ENCODE measurements at places on chromosomes 2 and 18. TPM values are rescaled to one million over a fixed set of nuclear protein-coding genes. Genes with fewer than 3 reads are reported as not detected.

The HOXD8 gene
- 0.78 TPM for total RNA-seq

The CAPG gene
- total RNA-seq = 611 TPM

The MERTK gene
- 21.8 TPM for total RNA-seq

The CDKL4 gene
- total RNA-seq = 0.54 TPM

The APLF gene
- 3.7 TPM for total RNA-seq

The COL3A1 gene
- total RNA-seq = 185 TPM

The MYCN gene
- total RNA-seq = not detected

The ZNF385B gene
- 70.7 TPM for total RNA-seq

The MEMO1 gene
- 18.9 TPM for total RNA-seq

The CLK1 gene
- 196 TPM for total RNA-seq

The PTPN18 gene
- 95.0 TPM for total RNA-seq

The SERPINB7 gene
- total RNA-seq = not detected

The ALPI gene
- not detected for total RNA-seq

The CCDC148 gene
- total RNA-seq = 2.0 TPM

The DSC3 gene
- total RNA-seq = 0.98 TPM

DNA sequence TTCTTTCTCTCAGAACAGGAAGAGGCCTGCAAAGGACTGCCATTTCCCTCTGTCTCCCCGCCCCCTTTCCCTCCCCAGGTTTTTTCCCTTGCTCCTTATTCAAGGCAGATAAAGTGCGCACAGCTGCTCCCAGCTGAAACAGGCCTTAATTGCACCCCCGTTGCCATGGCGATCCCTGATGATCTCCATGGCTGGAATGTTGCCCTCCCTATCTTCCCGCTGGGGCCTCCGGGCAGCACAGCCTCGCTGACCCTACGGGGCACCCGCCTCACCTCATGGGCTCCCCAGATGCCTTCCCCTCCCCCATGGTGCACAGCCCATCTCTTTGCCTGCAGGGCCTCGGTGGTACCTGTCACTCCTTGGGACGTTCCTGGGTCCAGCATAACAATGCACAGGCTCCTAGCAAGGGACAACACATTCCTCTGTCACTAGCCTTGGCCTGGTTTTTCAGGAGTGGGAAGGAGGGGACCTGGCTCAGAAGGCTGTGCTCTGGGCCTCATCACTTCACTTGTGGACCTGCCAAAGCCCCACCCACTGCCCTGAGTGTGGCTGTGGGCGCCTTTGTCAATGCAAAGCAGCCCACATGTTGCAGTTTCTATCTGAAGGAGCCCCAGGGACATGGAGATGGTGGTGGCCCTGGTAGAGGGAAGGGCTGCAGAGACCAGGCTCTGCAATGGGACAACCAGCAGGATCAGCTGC, 115.0 kb downstream of the CELF4 start:
- DNase-seq = peak; percentile 55

GRCh38 chr2:187614756-187615155, 60.5 kb upstream of the TFPI start:
- DNase-seq = no peak

- DNase-seq = no peak
Measured at GRCh38 chr2:16210841-16211240, 270.5 kb downstream of the MYCN start.

DNA sequence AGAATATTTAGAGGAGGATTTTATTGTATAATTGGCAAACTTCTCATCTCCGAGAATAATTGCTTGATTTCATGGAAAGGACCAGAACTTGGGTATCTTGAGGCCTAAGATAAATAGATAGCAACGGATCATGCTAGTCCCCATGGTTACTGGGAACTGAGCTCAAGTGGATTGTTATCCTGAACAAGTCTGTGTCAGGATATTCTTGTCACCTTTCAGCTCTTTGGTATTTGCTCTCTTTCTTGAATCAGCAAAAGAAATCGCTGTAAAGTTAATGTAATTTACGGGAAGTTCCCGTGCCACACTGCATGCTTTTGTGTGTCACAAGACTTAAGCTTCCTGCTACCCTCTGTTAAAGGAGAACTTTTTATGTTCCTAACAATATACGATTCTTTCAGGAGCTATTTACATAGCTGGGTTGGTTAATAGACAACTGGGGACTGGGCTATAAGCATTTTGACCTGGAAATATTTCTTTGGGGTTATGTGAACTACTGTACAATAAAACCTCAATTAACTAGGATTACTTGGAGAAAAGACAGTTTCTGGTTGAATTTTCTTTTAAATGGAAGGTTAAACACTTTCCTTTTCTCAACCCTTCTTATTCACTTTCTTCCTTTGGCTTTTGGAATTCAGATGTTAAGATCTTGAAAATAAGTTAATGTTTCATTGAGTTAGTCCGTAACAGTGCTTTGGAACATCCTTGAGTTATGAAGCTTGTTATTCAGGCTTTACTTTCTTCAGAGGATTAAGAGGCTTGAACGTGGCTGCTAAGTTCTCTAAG, 151.2 kb downstream of the FMNL2 start:
- DNase-seq = peak; percentile 54

DNA sequence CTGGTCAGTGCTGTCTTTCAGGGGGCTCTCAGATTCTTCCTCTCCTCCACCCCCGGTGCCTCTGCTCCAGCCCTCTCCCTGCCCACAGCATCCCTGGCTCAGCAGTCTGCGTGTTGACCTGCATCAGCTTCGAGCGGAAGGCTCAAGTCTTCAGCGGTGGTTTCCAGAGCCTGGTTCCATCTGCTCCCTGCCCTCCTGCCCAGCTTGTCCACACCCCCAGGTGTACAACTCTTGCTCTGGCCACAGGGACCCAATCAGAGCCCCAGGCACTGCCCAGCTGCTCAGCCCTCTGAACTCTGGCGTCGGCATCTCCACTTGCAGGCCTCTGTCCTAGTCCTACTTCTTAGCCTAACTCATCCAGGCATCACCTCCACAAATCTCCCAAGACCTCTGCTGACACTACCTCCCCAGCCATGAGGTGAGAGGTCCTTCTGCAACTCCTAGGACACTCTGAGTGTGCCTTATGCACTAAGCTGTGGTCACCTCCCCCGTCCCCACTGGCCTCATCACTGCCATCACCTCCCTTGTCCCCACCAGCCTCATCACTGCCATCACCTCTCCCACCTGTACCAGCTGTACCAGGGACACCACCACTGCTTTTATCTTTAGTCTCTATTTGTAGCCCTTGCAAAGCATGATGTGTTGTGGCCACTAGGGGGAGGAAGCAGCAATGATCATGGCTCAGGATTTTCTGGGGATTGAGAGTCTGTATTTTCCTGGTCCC, 60.9 kb downstream of the EDAR start:
- no peak for DNase-seq

GRCh38 chr2:230244211-230244610, 18.7 kb downstream of the SP140 start:
- no peak for DNase-seq

DNA sequence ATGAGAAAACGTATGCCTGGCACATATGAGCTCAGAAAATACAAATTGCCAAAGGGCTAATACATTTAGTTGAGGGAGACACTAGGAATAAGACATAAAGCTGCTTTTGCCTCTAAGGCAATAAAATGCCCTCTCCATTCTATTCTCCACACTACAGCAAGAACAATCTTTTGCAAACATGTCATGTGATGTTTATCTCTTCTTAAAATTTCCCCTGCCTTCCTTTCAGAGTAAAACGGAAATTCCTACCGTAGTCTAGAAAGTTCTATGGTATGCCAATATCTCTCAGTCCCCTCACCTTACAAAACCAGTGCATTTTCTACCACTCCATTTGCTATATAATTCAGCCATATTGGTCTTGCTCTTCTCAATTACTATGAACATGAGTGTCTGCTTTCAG, 33.1 kb downstream of the C18orf54 start:
- no peak for DNase-seq

DNA sequence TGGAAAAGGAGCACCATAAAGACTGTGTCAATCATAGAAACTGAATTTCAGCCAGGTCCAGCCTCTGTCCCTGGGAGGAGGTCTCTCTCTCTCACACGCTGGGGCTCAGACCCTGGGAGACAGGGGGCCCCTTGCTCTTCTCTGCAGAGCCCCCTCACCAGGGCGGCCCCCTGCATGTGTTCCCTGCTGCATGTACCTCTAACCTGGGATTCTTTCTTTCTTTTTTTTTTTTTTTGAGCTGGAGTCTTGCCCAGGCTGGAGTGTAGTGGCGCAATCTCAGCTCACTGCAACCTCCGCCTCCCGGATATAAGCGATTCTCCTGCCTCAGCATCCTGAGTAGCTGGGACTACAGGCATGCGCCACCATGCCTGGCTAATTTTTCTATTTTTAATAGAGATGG, 46.5 kb downstream of the TPO start:
- DNase-seq = no peak

DNA sequence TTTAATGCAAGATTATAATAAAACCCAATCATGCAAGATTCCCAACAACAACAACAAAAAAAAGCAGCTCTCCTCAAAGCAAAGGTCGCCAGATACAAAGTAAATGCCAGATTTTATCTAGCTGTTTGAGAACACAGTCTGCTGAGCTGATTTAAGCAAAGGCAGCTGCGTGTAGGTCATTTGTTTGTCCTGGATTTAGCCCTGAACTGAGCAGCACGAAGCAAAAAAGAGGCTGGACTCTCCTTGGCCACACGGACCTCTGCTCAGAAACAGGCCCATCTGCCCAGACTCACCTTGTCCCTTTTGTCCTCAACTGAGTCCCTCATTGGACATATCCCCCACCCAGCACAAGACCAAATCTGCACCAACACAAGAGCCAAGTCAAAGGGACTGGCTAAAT, 91.5 kb downstream of the PID1 start:
- no peak for DNase-seq

- no peak for DNase-seq
Measured at GRCh38 chr18:39976771-39977170, 1978.3 kb upstream of the PIK3C3 start.

DNA sequence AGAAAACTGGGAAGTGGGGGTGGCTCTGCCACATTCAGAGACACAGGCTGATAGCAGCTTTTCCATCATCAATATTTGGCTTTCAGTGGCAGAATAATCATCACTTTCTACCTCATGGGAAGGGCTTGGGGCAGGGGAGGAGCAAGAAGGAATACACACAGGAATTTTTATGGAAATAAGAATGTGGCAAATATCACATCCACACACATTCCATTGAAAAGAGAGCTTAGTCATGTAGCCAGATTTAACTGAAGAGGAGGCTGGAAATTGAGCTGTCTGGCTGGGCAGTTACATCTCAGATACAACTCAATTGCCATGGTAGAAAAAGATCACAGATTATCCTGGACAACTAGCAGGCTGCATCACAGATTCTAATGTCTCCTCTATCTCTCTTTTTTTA, 1474.0 kb upstream of the ACVR2A start:
- DNase-seq = no peak

GRCh38 chr2:207743514-207743913, 26.2 kb downstream of the FZD5 start:
- no peak for DNase-seq

DNA sequence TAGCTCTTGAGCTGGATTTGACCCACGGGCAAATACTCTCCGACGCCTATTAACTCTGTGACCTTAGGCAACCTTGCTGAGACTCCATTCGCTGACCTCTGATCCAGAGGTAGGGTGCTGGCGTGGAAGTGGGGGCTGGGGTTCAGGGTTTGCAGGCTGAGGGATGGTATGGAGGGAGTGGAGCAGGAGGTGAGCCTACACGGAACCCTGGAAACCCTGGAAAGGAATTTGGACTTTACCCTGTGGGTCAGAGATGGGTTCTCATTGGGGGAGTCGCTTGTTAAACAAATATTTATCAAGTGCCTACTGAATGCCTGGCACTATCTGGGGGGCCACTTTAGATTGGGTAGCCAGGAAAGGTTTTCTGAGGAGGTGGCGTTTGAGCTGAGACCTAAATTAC, 58.2 kb upstream of the FZD7 start:
- DNase-seq = no peak

GRCh38 chr2:238130696-238131628, 7.5 kb upstream of the KLHL30 start:
- DNase-seq = peak; percentile 85

GRCh38 chr2:149100739-149101699, 62.5 kb downstream of the LYPD6B start:
- DNase-seq = no peak

GRCh38 chr2:25664183-25664964, 9.0 kb downstream of the DTNB start:
- DNase-seq = no peak

- no peak for DNase-seq
Measured at GRCh38 chr2:111701266-111701665, 182.7 kb downstream of the ANAPC1 start.

GRCh38 chr2:149489452-149489851, 98.1 kb downstream of the MMADHC start:
- no peak for DNase-seq

GRCh38 chr2:71706836-71707235, 253.5 kb downstream of the DYSF start:
- DNase-seq = no peak

DNA sequence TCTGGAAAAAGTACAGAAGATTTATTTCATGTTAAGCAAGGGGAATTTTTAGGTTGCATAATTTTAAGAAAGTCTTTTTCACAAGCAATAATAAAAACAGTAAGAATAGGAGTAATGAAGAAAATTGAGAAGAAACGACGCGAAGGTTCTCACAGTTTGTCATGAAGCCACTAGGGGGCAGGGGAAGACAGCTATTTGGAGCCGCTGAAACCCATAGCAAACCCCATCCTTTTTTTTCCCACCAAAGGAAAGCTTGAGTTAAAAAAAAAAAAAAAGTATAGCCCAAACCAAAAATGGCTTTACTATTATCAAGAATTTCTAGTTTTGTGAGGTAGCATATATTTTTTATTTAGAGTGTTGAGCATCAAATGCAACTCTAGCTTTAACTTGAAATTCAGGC, 300.9 kb downstream of the PHLPP1 start:
- DNase-seq = no peak

- no peak for DNase-seq
Measured at GRCh38 chr2:172597176-172597842, 41.4 kb downstream of the PDK1 start.

- no peak for DNase-seq
Measured at GRCh38 chr2:228777855-228778355, 493.2 kb downstream of the PID1 start.

DNA sequence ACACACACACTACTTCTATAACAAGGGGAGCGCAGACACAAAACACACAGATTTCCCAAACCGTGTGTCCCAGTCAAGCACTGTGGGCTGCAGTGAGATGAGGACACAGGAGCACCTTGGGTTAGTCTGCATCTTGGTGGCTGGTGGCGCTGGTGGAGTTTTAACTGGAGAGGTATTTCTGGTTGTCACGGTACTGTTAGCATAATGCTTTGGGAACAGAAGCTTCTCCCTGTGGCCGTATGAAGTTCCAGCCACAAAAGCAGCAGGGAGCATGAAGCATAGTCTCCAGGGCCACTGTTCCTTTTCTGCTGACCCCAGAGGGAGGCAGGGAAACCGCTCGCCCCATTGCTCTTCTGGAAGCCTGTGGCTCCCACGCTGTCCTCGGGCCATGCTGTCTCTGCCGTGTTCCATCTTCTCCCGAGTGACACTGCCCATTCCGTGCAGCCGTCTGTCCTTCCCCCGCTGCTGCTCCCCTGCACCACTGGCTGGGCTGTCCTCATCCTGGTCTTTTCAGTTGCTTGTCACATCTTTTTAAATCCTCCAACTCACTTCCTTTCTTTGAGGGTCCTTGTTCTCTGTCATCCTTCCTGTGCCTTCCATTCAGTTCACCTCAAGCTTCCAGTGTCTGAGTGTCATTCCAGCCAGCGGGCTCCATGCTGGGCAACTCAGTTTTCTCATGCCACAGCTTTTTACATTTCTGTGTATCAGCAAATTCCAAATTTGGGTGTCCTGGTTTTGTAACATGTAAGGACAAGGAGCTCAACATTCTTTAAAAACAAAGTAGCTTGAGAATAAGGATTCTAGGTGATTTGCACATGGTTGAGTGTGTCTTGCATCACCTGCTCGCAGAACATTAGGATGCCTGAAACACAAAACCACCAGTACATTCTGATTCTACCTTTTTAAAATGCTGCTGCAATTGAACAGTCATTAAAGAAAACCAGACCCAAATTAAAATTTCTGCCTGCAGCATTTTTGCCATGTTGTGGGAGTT, 125.0 kb downstream of the MTCL1 start:
- peak; percentile 37 for DNase-seq
